ENCODE measurements at places on chromosomes 2 and 18.

DNA sequence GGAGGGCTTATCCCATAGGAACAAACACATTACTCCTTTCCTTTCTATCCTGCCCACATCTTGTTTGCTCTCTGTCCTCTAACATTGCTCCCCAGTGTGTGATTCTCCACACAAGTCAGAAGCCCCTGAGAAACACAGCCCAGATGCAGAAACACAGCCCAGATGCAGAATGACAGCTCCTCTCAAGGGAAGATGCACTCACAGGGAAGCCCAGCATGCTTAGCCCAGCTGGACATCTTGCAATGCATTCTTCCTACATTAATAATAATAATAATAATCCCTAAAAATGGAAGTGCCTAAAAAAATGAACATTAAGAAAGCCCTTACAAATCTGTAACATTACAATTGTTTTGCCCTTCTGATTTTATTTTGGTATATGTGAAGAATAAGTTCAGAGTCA is 172.1 kb downstream of the CBLN2 start:
- no peak for DNase-seq

GRCh38 chr18:54813977-54814565 is 14.2 kb upstream of the RAB27B start:
- DNase-seq: no peak

DNA sequence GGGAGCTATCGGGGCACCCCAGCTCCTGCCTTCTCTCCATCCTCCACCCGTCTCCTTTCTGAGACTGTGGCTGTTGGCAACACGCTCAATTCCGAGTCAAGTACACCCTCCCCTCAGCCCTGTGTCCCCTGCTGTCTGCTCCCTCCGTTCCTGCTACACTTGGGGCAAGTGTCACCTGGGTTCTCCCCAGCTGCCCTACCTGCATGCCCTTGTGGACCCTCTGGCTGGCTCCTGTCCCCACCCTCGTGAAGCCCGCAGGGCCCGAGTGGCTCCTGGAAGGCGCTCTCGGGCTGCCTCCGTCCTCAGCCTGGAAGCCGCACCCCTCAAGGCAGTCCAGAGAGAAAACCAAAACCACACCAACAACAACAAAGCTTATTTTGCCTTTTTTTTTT is 33.9 kb downstream of the PDIA6 start:
- DNase-seq: no peak

DNA sequence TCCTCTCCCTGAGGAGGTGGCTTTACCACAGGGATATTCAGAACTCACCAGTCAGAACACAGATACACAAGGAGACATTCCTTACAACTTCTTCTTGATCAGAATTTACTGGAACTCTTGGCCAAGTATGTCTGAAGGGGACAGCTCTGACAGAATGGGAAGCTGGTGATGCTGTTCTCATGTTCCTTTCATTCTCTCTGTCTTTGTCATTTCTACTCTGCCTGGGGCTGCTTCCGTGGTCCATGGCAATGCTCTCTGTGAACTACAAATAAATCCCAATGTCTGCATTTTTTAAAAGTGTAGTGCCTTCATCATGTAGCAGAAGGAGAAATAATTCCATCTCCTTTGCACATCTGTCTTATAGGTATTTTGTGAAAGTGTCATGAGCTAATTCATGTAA is 730.3 kb downstream of the CNTNAP5 start:
- DNase-seq: no peak

- DNase-seq: no peak
These were observed 669.7 kb downstream of the RNF144A start for GRCh38 chr2:7586898-7587297.

- no peak for DNase-seq
These were observed 88.1 kb downstream of the TNFRSF11A start for GRCh38 chr18:62413206-62413605.

- DNase-seq: no peak
These were observed 158.5 kb upstream of the REV1 start for GRCh38 chr2:99648178-99648844.

GRCh38 chr18:35267809-35268208 is 22.2 kb downstream of the ZSCAN30 start:
- DNase-seq: no peak

DNA sequence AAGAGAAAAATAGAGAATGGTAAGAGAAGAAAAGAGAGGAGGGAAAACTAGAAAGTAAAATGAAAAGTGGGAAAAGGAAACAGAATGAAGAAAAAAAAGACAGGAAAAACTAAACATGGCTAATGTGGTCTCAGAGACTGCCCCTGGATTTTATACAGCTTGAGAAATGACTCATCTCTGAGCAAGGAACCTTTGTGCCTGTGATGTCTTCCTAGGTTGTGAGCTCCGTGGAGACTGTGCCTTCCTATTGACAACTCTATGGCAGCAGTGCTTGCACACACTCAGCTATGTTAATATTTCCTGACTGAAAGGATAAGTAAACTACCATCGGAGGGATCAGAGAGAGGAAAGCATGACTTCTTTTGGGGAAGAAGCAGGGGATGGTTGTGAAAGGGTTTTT is 203.8 kb downstream of the RDH14 start:
- no peak for DNase-seq

DNA sequence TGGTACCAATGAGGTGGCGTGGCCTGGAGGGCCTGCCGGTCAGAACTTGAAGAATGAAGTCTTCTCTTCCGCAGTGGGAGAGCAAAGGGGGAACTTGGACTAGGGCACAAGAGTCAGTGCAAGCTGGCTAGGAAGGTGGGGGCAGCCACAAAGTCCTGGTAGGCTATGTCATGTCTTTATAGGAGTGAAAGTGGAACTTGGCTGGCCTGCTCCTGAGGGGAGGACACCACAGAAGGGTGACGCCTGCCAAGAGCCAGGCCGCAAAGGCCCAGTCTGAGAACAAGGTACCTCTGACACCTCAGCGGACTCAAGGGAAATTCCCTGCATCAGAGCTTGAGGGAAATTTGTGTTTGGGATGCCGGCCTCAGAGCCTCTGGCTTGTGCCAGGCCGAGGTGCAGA is 32.2 kb upstream of the MAP3K20 start:
- DNase-seq: no peak

Measured in germinal center (tissue), 1 donor.